Body of pancreas (tissue), 4 donors: ENCODE measurements at places on chromosomes 1 and 21.
A peak's percentile ranks its signal among the peaks of the same experiment; 100 is the strongest.

DNA sequence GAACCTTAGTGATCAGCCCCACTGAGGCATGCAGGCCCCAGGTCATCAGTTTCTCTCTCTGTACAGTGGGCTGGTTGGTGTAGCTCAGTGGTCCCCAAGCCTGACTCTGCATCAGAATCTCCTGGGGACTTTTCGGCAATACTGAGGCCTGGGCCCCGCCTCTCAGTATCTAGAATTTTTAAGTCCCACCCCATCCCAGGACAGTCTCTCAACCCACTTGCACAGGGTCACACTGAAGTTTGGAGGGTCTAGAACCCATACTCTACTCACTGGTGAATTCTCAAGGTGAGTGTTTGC lies 216.4 kb downstream of the MATN1 start:
- no peak for DNase-seq

DNA sequence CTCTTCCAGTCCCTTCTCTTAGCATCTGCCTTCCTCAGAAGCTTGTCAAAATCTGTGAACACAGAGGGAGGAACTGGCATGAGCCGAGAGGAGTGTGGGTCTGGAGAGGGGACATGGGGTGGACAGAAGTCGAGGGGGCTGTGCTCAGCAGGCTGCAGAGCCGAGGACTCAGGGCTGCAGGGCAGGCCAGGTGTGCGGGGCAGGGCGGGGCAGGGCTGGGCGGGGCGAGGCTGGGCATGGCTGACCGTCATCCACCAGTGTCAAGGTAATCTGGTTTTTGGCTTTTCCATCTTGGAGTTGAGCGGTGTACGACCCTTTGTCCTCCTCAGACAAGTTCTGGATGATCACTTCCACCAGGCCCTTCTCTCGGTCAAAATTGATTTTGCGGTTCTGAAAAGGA lies 44.0 kb downstream of the MYOM3 start:
- DNase-seq: no peak

- DNase-seq: no peak
Measured at GRCh38 chr1:26828411-26828991, 2.0 kb downstream of the ZDHHC18 start.

DNA sequence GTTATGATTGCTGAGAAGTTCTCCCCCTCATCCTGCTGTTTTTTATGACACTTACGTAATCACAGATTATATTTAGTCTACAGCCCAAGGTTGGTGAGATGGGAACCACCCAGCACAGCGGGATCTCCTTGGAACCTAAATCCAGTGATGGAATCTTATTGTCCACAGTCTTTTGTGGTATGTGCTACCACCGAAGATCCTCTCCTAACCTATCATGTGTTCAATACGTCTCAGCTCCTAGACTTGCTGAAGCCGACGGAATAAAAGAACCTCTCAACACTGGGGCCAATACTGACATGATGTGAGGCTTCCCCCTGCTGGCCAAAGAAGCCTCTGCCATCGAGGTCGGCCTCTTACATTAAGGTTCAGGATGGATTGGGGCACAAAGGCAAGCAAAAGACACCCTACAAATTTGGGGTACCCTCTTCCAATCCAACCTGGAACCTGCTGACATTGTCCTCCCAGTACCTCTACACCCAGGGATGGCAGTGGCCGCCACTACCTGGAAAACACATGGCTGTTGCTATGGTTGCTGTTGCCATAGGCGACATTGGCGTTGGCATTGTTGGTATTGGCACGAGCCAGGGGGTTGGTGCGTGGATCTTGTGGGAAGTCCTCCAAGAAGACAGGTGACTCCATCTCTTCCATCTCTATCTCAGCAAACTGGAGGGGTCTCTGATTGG lies 19.4 kb upstream of the KIF21B start:
- peak; percentile 66 for DNase-seq
